ENCODE measurements at places on chromosomes 4 and X.

DNA sequence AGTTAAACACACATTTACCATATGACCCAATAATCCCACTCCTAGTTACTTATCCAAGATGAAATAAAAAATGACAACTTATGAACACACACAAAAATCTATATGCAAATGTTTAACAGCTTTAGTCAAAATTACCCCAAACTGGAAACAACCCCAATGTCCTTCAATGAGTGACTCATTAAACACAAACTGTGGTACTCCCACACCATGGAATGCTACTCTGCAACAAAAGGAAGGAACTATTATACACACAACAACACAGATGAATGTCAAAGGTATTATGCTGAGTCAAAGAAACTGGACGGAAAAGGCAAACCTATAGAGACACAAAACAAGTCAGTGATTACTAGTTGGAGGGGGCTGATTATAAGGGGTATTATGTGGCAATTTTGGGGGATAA lies 40.5 kb downstream of the MED14 start:
- no peak overlapping the region for H3K4me3 ChIP-seq
- no peak overlapping the region for H3K27ac ChIP-seq
- no peaks in the 10 kb centered on the region for H3K36me3 ChIP-seq
- H3K27me3 ChIP-seq, result no peaks in the 10 kb centered on the region
- no peak for DNase-seq

DNA sequence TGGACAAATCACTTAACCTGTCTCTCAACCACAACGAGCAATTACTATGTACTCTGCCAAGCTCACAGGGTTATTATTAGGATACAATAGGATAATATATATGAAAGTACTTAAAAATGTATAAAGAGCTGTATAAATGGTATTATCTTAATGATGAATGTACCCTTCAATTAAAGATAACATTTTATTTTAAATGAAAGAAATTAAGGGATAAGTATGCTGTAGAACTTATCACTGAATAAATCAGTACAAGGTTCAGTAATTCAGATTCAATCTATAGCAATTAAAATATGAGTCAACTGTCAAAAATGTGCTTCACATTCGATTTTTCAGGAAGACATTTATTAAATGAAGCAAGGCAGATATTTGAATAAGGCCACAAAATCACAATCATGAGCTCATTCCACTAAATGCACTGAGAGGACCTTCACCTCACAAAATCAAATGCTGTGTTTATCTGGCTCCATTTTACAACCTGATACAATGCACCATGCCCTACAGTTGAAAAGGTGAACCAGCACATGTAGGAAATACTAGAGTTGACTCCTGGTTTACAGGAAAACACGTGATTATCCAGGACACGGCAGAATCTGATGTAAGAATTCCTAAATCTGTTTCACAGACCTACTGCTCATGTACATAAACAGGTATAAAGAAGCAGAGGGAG lies 4.4 kb downstream of the LRCH2 start:
- no peak for DNase-seq
- H3K4me1 ChIP-seq, result no peaks in the 10 kb centered on the region
- H3K36me3 ChIP-seq, result no peaks in the 10 kb centered on the region
- no peaks in the 10 kb centered on the region for H3K27me3 ChIP-seq

- H3K36me3 ChIP-seq, result no peaks in the 10 kb centered on the region
- no peak for DNase-seq
- H3K27ac ChIP-seq, result no peak overlapping the region
- no peaks in the 10 kb centered on the region for H3K4me1 ChIP-seq
- H3K4me3 ChIP-seq, result no peak overlapping the region
- no peaks in the 10 kb centered on the region for H3K27me3 ChIP-seq
These were observed 70.7 kb downstream of the RASL11B start for GRCh38 chr4:52932591-52933470.

- H3K4me3 ChIP-seq, result no peak overlapping the region
- H3K27me3 ChIP-seq, result peaks cover 16% of the 10 kb centered on the region
- no peak for DNase-seq
- H3K36me3 ChIP-seq, result no peaks in the 10 kb centered on the region
- peaks cover 27% of the 10 kb centered on the region for H3K4me1 ChIP-seq
These were observed 11.0 kb downstream of the BCOR start for GRCh38 chrX:40086569-40087335.

GRCh38 chrX:84487365-84488353 lies 14.6 kb downstream of the HDX start:
- no peak overlapping the region for H3K27ac ChIP-seq
- no peaks in the 10 kb centered on the region for H3K27me3 ChIP-seq
- H3K36me3 ChIP-seq, result no peaks in the 10 kb centered on the region
- no peaks in the 10 kb centered on the region for H3K4me1 ChIP-seq
- no peak overlapping the region for H3K4me3 ChIP-seq

DNA sequence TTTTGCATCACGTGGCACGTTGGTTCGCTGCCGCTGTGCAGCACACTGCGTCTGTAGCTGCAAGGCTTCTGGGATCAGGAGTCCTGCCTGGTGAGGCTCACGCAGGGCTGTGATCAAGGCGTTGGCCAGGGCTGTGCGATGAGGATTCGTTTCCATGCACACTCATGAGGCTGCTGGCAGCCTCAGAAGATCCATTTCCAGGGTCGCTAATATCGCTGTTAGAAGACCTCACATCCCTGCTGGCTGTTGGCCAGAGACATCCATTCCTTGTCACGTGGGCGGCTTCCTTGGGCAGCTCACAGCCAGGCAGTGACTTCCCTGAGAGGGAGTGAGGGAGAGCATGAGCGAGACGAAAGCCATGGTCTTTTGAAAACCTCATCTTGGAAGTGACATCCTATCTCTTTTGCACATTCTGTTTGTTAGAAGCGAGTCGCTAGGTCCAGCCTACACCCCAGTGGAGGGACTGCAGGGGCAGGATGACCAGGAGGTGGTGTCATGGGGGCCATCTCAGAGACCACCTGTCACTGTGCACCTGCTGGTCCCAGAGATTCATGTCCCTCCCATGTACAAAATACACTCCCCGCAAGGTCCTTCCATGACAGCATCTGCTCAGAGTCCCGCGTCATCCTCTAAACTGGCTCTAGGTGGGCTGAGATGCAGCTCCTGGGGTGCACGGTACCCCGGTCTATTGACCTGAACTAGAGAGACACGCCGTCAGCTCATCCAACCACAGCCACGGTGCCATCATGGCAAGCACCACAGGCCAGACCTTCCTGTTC lies 12.2 kb downstream of the RGS12 start:
- no peaks in the 10 kb centered on the region for H3K27me3 ChIP-seq
- DNase-seq, result no peak
- H3K36me3 ChIP-seq, result no peaks in the 10 kb centered on the region
- peaks cover 5% of the 10 kb centered on the region for H3K4me1 ChIP-seq

DNA sequence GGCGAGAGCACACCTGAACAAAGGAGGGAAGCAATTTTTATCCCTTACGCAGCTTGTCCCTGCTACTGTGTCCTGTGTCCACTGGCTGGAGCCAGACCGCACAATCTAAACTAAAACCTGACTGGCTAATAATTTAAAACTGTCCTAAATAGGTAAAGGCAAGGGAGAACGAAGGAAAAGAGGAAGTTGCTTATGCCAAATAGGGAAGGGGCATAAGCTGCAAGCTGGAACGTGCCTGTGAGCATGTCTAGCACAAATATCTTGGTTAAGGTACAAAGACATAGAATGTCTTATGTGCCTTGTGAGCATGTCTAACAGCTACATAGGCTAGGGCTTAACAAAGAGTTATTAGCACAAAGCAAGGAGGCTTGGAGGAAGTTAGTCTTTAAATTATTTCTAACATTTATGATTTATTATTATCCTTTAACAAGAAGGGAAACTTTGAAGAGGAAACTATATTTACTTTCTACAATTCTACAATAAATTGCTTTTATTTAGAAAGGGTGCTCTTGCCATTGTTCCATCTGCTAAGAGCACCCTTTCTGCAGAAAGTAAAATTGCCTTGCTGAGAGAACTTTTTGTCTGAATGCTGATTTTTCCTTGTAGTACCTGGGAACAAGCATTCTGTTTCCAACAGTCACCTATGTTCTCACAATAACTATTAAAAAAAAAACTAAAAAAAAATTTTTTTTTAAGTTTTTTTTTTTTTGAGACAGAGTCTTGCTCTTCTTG lies 80.6 kb upstream of the CBR4 start:
- H3K27ac ChIP-seq, result no peak overlapping the region
- no peaks in the 10 kb centered on the region for H3K4me1 ChIP-seq
- no peak for DNase-seq
- no peak overlapping the region for H3K4me3 ChIP-seq
- no peaks in the 10 kb centered on the region for H3K36me3 ChIP-seq
- no peaks in the 10 kb centered on the region for H3K27me3 ChIP-seq

- H3K27me3 ChIP-seq, result no peaks in the 10 kb centered on the region
- H3K27ac ChIP-seq, result no peak overlapping the region
- DNase-seq, result no peak
- no peaks in the 10 kb centered on the region for H3K4me1 ChIP-seq
- H3K4me3 ChIP-seq, result no peak overlapping the region
These were observed 87.5 kb downstream of the GLRA2 start for GRCh38 chrX:14616836-14617235.

GRCh38 chr4:59455751-59456150 lies 1744.4 kb upstream of the ADGRL3 start:
- no peaks in the 10 kb centered on the region for H3K36me3 ChIP-seq
- H3K4me3 ChIP-seq, result no peak overlapping the region
- H3K27me3 ChIP-seq, result no peaks in the 10 kb centered on the region
- no peak overlapping the region for H3K27ac ChIP-seq
- DNase-seq, result no peak

DNA sequence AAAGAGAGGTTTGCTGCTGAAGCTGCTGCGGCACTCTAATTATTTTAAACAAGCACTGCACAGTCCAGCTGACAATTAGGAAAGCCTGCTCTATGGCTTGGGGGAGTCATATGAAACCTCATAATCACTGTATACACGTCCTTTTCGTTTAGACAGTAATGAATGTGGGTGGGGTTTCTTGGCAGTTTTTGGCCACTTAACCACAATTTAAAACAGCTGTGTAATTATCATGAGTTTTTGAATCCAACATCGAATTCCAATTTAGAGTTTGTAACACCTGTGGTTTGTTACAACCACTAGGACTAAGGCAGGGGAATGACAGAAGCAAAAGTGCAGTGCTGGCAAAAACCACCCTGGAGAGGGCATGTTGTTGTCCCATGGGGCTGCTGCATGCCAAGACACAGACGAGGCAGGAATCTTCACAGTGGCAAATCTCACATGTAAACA lies 99.5 kb downstream of the CXXC4 start:
- H3K36me3 ChIP-seq, result no peaks in the 10 kb centered on the region
- no peaks in the 10 kb centered on the region for H3K27me3 ChIP-seq
- H3K4me1 ChIP-seq, result no peaks in the 10 kb centered on the region
- H3K4me3 ChIP-seq, result no peak overlapping the region
- DNase-seq, result no peak
- H3K27ac ChIP-seq, result no peak overlapping the region

GRCh38 chrX:18203631-18204030 lies 17.1 kb downstream of the BEND2 start:
- no peaks in the 10 kb centered on the region for H3K36me3 ChIP-seq
- H3K4me1 ChIP-seq, result no peaks in the 10 kb centered on the region
- H3K27me3 ChIP-seq, result no peaks in the 10 kb centered on the region
- no peak overlapping the region for H3K27ac ChIP-seq
- no peak overlapping the region for H3K4me3 ChIP-seq
- no peak for DNase-seq

All from iPS DF 6.9 (cell line).